Activated CD8-positive, alpha-beta memory T cell treated with anti-CD3 and anti-CD28 coated beads for 48 hours (primary cell): ENCODE measurements at places on chromosomes 1 and 21.

DNA sequence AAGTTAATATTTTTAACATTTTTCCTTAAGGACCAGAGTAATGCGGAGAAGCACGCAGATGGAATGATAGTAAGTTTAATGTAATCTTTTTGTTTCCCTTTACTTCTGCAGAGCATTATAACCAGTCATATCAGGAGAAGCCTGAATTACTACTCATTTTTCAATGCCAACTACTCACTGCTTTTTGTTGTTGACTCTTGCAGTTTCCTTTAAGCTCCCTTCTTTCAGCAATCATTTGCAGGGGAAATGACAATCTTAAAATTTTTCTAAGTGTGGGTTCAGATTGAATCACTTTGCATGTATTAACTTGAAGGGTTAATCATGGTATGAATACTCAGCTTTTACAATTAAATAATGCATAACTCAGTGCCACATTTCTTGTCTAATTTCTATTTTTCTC, 122.2 kb downstream of the NRDC start:
- DNase-seq = no peak

DNA sequence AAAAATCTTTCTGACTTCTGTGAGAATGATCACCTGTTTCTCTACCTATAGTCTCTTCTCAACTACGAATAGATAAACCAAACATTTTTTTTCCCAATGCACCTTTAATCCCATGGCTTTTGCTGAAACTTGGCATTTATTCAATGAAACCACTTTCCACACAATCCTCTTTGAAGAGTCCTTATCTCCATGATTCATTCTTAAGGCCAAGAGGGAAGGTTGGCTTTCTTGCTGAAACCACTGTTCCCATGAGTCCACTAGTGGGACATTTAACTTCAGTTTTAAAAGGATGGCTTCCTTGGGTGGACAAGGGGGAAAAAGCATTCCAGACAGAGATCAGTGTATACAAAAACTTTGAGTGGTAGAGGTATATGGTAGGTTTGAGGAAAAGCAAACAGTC, 73.6 kb downstream of the CRB1 start:
- DNase-seq = no peak

GRCh38 chr1:226675715-226676357, 63.2 kb downstream of the ITPKB start:
- DNase-seq = no peak

DNA sequence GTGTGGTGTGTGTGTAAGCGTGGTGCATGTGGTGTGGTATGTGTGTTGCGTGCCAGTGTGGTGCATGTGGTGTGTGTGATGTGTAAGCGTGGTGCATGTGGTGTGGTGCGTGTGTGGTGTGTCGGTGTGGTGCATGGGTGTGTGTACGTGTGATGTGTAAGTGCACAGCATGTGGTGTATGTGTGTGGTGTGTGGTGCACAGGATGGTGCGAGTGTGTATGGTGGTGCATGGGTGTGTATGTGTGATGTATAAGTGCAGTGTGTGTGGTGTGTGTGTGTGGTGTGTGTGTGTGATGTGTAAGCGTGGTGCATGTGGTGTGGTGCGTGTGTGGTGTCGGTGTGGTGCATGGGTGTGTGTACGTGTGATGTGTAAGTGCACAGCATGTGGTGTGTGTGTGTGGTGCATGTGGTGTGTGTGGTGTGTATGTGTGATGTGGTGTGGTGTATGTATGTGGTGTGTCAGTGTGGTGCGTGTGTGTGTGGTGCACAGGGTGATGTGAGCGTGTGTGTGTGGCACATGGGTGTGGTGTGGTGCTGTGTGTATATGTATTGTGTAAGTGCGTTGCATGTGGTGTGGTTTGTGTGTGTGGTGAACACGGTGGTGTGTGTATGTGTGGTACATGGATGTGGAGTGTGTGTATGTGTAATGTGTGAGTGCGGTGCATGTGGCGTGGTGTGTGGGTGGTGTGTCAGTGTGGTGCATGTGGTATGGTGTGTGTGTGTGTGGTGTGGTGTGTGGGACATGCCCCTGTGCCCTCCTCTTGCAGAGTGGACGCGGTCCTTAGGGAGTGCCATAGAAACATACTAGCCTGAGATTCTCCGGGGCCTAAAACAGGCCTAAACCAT, 1.1 kb upstream of the C2CD2 start:
- no peak for DNase-seq

DNA sequence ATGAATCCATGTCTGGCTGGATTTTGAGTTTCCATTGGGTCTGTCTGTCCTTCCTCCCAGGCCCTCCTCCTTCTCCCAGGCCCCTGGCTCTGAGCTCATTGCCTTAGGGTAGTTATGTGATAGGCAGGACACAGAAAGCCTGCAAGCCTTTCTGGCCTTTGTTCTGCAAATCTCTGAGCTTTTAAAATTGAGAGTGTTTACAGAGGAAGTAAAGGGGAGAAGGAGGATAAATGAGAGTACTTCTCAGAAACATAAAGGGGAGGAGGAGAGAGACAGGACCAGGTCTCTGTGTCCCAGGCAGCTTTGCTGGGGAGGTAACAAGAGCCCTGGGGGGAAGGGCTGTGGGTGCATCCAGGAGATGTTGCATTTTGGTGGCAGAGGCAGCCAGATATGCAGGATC, 126.7 kb downstream of the FOXD2 start:
- no peak for DNase-seq

DNA sequence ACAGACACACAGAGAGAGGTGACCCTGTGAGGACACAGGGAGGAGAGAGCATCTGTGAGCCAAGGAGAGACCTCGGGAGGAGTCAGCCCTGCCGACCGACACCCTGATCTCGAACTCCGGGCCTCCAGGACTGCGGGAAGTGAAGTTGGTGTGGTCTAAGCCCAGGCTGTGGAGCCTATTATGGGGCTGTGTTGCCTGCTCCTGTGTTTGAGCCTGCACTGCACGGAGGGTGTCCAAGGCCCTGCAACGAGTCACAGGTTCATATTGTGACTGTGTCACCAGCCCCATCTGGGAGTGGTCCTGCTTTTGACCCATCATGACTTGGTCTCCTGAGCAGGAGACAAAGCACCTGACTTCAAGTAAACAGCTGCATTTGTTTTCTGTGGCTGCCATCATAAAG, 186.0 kb upstream of the AJAP1 start:
- no peak for DNase-seq

DNA sequence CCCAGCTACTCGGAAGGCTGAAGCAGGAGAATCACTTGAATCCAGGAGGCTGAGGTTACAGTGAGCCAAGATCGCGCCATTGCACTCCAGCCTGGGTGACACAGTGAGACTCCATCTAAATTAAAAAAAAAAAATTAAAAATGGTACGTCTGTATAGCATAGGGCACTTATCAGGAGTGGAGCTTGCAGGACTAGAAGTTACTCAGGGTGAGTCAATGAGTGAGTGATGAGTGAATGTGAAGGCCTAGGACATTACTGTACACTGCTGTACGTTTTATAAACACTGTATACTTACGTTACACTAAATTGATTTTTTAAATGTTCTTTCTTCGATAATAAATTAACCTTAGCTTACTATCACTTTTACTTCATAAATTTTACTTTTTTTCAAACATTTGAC, 183.6 kb downstream of the NR5A2 start:
- DNase-seq = no peak

DNA sequence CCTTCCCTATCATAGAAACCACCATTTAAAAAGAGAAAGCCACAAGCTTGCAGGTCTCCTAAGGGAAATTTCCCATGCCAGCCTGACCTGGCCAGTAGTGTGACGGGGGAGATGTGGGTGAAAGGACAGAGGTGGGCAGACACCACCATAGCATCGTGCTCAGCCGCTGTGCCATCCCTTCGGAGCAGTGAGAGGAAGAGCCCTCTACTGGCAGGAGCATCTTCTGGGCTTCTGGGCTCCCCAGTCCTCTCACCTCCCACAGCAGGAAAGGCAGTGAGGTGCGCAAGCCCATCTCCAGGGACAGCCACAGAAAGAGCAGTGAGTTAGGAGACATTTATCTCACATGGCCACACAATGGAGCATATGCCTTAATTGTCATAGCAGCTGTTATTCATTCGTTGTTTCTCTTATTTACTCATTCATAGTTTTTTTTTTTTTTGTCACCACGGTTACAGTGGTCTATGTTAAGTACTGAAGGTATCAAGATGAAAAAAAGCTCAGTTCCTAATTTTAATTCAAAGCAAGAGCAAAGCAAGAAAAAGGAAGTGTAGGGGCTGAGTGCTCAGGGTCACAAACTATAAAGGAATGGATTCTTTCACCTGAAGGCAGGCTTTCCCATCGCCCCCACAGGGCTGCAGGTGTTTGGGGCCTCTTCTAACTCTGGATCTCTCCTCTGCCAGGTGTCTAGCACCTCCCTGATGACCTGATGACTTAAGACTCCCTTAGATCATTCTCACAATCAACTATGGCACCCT, 48.8 kb upstream of the CAMK1G start:
- no peak for DNase-seq

GRCh38 chr21:38841472-38841871, 35.7 kb downstream of the ETS2 start:
- DNase-seq = no peak

- DNase-seq = no peak
These were observed 80.4 kb downstream of the KCND3 start for GRCh38 chr1:111909030-111909429.

DNA sequence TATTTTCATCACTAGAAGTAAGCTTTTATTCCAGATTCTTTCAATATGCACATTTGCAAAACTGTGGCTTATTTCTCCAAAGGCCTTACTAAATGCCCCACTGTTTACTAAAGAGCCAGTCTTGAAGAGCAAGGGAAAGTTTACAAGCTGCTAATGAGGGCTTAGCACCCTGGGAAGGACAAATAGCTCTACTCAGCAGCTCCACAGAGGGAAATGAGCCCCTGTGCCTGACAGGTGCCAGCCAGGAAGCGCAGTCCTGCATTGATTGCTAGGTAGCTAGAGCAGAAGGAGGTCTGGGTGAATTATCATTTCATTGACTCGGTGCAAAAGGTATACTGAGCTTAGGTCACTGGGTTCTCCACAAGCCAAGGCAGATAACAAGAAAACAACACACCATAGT, 307.0 kb downstream of the SETD4 start:
- no peak for DNase-seq

DNA sequence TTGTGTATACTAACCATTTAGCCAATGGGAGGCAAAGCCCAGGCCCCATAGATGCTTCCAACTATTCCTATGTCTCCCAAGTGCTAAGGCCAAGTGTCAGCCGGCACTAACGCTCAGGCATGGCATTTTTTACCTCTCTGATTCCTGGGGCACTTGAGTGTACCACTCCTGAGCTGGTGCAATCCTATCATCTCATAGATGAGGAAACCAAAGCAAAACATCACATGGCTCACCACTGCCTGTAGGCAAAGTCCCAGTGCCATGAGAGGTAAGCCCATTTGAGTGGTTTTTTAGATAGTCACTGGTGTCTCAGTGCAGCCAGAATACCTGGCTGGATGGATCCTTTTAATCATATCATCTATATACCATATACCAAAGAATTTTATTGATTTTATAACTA, 8.0 kb upstream of the CCN1 start:
- no peak for DNase-seq

DNA sequence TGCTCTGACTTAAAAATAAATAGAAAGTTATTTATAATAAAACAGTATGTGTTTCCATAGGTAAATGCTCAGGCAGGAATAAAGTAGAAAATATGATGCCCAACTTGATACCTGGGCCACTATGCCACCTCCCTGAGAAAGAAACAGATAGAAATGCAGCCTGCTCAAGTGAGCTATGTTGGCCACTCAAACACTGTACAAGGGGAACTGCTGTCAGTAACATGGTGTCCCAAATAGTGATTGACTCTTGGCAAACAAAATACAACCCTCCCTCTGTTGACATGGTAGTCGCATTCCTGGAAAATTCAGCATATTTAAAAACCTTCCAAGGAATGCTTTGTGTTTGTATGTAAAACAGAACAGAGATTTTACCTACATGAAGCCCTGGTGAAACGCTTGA, 66.9 kb upstream of the KCNE2 start:
- DNase-seq = no peak

DNA sequence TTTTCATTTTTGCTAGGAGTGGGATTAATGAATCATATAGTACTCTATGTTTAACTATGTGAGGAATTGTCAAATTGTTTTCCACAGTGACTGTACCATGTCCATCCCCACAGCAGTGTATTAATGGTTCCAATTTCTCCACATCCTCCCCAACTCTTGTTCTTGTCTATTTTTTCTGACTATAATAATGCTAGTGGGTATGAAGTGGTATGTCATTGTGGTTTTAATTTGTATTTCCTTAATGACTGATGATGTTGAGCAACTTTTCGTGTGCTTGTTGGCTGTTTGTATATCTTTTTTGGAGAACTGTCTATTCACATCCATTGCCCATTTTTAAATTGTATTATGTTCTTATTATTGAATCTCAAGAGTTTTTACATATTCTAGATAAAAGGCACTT, 10.0 kb upstream of the KPRP start:
- no peak for DNase-seq

DNA sequence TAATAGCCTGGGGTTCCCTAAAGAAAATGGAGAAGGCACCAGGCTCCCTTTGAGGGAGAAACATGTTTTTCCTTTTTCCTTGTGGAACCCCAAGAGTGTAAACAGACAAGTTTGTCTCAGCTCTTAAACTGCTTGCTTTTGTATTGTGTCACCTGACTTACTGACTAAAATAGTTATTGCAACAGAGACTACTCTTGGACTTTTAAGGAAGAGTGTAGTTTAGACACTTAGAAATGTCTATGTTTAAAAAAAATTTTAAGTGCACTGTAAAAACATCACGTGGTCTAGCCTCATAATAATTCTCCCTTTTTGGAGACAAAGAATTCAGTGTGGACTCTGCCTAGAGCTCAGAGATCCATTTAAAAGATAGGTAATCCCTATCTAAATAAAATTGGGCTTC, 141.1 kb downstream of the TRIM33 start:
- no peak for DNase-seq

DNA sequence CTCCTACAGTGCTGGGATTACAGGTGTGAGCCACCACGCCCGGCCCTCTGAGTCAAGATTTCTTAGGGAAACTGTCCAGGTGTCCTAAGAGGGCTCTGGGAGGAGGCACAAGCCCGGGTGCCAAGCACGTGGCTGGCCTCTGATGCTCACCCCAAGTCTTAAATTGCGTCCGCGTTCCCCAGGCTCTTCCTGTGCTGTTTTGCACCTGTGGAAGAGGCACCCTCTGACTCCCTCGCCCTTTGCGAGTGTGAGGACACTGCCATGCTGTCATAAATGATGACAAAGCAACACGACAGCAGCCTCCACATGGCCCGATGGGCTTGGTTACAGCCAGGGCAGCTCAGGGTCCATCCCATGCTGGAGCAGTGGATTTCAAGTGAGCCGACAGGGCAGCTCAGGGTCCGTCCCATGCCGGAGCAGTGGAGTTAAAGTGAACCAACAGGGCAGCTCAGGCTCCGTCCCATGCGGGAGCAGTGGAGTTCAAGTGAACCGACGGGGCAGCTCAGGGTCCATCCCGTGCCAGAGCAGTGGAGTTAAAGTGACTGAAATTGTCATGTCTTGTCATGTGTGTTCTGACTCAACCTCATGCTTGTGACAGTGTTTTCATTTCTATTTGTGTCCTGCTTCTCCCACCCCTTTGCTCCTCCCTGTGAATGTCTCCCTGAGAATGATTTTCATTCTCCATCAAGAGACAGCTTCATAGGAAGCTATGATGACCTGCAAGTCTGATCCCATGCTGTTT, 33.9 kb downstream of the PCNT start:
- no peak for DNase-seq
